ENCODE measurements at places on chromosomes 4 and X.
A peak's percentile ranks its signal among the peaks of the same experiment; 100 is the strongest.

DNA sequence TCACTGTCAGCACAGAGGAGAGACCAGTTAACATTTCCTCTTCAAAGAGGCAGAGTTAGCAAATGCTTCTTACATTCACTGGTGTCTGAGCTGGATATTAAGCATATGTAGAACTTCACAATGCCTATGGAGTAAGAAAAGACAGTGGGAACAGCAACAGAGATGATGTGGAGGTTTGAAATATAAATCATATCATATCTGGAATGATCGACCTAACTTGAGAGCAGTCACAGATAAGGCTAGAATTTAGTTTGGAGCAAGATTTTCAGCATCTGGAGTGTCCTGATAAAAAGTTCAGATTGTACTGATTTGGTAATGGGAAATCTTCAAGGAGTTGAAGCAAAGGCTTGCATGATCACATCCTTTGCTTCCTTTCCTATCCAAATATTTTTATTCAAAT, 90.5 kb upstream of the ANKRD50 start:
- no peak for DNase-seq

- DNase-seq, result no peak
Measured at GRCh38 chrX:129840344-129840743, 3.3 kb downstream of the ZDHHC9 start.

GRCh38 chr4:185464183-185464582, 7.3 kb downstream of the CCDC110 start:
- no peak for DNase-seq

- DNase-seq, result no peak
Measured at GRCh38 chrX:3380603-3381002, 34.2 kb upstream of the MXRA5 start.

DNA sequence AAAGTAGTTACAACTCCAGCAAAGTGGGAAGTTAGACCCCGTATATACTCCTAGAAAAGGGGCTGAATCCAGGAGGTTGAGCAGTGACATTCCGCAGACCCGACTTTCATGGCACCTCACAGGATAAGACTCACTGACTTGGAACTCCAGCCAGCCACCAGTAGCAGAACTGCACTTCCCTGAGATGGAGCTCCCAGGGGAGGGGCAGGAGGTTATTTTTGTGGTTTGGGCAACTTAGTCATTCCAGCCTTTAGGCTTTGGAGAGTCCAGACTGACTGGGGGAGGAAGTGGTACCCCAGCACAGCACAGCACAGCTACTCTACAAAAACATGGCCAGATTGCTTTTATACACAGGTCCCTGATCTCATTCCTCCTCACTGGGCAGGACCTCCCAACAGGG, 319.1 kb downstream of the PCDH19 start:
- DNase-seq, result peak; percentile 94

GRCh38 chr4:107835406-107835805, 10.7 kb downstream of the SGMS2 start:
- no peak for DNase-seq

DNA sequence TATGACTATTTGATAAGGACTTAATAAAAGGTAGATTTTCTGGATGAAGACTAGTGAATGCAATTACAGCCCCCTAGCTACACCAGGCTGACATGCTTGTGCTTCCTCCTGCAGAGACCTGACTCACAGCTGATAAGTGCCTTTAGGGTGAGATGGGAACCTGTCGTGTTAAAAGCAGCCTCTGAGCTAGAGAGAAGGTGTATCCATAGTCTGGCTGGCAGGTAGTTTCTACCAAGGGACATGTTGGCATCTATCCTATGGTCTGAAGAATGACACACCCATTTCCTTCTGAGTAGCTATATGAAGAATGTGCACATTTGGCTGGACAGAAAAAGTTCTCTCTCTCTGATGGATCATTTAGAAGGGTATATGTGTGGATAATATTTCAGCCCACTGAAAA, 64.1 kb downstream of the PARM1 start:
- DNase-seq, result no peak

- DNase-seq, result no peak
Measured at GRCh38 chr4:78214078-78214477, 157.0 kb downstream of the FRAS1 start.

- DNase-seq, result peak; percentile 16
Measured at GRCh38 chrX:128106630-128107029, 54.4 kb upstream of the ACTRT1 start.

DNA sequence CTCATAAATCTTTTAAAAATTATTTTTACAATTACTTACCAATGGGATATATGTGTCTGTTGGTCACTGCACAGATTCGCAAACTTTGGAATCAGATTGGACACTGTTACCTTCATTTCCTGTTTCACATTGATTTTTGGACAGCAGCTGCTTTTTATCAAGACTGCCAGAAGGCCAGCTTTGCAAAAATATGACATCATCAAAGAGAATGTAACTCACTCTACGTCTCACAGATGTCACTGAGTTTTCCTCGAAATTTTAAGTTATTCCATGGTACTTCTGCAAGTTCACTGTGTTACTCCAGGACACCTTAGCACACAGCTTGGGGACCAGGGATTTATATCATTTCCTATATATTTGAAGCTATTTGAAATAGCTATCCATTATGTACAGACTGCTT, 31.8 kb upstream of the MAGEB2 start:
- DNase-seq, result no peak

- peak; percentile 55 for DNase-seq
Measured at GRCh38 chr4:60201052-60201673, 999.0 kb upstream of the ADGRL3 start.

DNA sequence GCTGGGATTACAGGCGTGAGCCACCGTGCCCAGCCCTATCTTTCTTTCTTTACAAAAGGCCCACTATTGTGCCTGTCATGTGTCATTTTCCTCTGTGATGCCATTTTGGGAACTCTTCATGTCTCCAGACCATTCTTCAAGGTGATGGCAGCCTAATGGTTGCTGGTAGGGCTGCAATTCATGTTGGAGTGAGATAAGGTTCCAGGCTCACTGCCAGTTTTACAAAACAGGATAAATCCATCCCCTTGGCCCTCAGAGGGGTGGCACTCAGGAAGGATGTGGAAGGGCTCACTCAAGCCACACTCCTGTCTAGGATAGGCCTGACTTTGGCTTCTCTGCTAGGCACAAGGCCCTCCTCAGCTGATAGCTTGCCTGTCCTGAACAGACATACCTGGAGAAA, 3.8 kb downstream of the TCEAL9 start:
- DNase-seq, result no peak

DNA sequence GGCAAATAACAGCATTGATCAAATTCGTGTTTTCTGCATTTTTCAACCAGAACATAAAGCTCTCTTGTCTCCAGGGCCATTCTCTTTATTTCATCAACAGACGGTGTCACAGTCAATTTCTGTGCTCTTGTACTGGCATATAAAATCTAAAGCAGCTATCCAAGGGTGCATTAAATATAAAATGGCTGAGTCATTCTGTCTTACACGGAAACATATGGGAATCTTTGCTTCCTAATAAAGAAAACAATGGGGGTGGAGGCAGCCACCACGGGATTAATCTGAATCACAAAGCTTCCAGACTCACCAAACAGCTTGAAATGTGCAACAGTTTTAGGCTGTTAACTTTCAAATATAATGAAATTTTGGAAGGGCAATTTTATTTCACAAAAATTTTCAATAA, 132.6 kb downstream of the IL15 start:
- DNase-seq, result peak; percentile 89

- no peak for DNase-seq
Measured at GRCh38 chr4:172778583-172778982, 390.0 kb upstream of the GALNT7 start.

GRCh38 chr4:84952776-84953175, 13.7 kb downstream of the WDFY3 start:
- no peak for DNase-seq

DNA sequence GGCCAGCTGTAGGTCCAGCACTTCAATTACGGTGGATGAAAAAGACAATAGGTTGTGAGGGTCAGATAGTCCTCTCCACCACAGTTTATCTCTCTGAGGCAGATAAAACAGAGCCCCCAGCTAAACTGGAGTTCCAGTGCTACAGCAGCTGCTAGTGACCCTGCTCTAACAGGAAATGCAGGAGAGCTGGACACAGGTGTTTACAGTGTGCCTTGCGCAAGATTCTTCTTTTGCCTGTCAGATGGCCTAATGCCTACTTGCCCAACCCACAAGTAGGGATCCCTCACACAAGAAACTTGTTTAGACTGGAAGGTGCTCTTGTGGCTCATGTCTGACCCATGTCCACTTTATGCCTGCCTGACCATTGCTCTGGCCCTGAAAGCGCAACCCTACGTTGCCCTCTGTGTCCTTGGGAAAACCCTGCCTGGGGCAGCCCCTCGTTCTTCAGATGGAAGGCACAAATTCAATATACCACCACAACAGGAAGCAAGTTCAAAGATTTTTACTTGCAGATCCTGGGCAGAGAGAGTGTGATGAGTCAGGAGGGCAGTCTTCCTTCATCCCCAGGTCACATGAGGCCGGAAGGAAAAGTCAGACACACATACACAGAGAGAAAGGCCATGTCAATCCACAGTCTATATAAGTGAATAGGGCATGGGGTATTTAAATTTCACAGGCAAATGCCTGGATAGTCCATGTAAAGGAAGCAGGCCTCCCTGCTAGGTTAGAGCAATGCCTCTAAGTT, 105.1 kb upstream of the ADGRL3 start:
- no peak for DNase-seq

- DNase-seq, result peak; percentile 98
Measured at GRCh38 chrX:39907964-39908661, 189.6 kb downstream of the BCOR start.

GRCh38 chr4:158807691-158808090, 38.9 kb downstream of the FNIP2 start:
- DNase-seq, result no peak

- DNase-seq, result no peak
Measured at GRCh38 chrX:49059201-49059600, 402 bp downstream of the CCDC120 start.

DNA sequence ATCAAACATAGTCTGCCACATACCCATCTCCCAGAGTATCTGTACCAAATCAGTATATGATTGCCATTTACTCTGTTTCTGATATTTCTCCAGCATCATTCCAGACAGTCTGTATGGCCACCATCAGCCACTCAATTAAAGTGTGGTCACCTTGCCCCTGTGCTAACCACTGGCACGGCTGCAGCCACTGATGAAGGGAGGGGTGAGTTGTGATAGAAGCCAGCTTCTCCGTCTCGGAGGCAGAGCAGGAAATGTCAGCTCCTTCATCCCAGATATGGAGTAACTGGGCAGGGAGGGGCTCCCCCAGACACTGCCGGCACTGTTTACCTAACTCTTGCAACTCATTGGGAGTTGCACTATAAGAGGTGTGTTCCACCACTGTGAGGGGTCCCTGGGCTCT, 30.3 kb downstream of the CXCL13 start:
- DNase-seq, result no peak

- DNase-seq, result no peak
Measured at GRCh38 chr4:23166407-23166806, 473.7 kb downstream of the GBA3 start.

Data from fibroblast of skin of back (primary cell).